ENCODE measurements at places on chromosomes 12 and 14.
A peak's percentile ranks its signal among the peaks of the same experiment; 100 is the strongest.

GRCh38 chr14:92728759-92729364, 19.6 kb downstream of the LGMN start:
- DNase-seq = peak; percentile 25

- DNase-seq = no peak
These were observed 92.4 kb downstream of the TMTC1 start for GRCh38 chr12:29691161-29691854.

- no peak for DNase-seq
These were observed 55.8 kb upstream of the LIMA1 start for GRCh38 chr12:50338920-50339645.

DNA sequence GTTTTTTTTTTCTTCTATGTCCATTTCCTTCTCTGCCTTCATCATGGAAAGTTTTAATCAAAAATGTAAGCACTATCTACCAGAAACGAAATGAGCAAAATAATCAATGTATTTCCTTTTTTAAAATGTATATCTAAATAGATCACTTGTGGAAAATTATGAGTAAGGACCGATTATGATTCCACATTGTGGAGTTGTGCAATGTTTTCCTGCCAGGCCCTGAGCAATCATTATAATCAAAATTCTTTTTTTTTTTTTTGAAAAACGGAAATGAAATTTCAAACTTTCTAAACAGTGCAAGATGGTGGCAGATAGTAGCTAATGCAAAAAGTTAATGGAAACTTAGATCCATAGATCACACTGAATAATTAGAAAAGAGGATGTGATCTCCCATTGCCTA, 1074.6 kb upstream of the TMEM132C start:
- no peak for DNase-seq

- no peak for DNase-seq
These were observed 64.0 kb downstream of the NUMB start for GRCh38 chr14:73394317-73394716.

DNA sequence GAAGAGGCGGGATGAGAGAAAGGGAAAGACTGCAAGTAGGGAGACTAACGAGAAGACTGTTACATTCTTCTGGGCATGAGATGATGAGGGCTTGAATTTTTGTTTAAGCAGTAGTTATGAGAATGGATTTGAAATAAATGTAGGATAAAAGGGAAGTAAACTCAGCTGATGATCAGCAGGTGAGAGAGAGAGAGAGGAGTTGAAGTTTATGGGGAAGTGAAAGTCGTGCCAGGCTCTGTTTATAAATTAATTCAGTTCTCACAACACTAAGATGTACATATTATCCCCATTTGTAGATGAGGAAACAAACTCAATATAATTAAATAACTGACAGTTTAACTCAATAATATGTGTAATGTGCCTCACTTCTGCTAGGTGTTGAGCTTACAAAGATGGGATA, 170.0 kb upstream of the RMST start:
- DNase-seq = no peak

DNA sequence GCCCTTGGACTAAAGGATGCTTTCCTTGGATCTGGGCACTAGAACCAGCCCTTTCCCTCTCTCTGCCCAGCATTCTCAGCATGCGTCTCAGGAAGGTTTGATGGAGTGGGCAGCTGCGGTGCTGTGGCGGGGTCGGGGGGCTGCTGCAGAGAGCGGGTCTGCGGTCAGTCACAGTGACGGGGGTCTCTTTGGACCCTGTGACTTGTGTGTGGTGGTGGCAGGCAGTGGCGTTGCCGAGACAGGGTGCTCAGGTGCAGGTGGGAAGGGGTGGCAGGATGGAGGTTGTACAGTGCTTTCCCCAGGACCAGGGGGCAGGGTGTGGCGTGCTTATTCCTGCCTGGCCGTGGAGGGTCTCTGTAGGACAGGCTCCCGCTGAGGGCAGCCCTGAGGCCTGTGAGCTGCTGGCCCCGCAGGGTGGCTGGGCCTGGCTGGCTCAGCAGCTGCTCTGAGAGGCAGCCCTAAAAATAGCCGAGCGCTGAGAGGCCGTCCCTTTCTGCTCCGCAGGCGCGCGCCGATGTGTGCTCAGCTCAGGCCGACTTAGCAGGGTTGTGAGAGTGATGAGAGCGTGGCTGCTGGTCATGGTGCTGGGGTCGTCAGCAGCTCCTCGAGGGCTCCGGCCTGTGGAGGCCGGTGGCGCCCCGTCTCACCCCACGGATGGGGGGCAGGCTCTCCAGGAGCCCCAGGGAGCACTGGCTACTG, 9.7 kb downstream of the PACS2 start:
- no peak for DNase-seq

DNA sequence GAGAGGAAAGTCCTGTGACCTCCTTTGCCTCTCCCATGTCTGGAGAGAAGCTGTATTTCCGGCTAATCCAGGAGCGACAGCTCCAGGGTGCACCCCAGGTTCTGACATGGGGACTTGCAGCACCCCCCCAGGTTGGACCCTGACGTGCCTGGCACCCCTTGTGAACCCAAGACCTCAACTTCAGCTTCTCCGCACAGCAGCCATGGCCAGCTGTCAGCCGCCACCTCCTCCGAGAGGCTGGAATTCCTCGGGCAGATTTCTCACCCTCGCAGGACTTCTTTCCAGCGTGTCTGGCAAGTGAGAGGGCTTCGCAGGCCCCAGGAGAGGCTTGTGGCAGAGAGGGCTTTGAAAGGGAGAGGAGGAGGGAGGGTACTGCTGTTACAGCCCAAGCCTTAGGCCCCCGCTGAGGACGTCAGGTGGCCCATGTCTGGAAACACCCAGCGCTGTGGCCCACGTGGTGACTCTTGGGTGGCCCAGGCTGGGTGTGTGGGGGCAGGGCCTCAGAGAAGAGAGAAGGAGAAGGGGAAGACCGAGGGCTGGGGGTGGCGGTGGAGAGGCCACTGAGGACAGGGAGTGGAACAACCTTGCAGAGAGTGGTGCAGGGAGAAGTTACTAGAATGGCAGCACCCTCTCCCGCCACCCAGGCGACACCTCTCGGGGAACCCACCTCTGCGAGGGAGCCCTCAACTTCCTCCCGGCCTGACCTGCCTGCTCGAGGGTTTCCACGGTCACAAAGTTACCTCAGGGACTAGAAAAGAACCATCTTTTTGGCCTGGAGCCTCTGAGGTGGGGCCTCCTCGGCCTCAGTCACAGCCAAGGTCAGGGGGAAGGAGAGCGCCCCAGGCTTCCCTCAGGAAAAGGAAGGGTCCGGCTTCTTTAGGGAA, 11.7 kb upstream of the RPS6KL1 start:
- DNase-seq = peak; percentile 36

DNA sequence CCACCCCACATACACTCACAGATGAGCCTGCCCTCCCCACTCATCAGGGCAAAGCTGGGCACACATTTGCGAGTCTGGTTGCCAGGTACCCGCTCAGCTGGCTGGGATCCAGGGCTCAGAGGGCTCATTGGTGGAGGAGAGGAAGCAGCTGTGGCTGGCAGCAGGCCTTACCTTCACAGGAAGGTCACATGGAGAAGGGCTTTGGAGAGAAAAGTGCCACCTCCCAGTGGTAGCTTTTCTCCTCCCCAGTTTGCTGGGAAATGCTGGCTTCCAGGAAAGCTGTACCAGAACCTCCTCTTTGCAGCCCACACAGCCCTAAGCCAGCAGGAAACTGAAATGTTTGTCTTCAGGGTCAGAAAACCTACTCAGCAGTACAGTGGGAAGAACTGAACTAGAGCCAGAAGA, 55.6 kb downstream of the LGMN start:
- DNase-seq = no peak

- peak; percentile 82 for DNase-seq
These were observed 718.8 kb upstream of the TMEM132C start for GRCh38 chr12:127548123-127548553.

DNA sequence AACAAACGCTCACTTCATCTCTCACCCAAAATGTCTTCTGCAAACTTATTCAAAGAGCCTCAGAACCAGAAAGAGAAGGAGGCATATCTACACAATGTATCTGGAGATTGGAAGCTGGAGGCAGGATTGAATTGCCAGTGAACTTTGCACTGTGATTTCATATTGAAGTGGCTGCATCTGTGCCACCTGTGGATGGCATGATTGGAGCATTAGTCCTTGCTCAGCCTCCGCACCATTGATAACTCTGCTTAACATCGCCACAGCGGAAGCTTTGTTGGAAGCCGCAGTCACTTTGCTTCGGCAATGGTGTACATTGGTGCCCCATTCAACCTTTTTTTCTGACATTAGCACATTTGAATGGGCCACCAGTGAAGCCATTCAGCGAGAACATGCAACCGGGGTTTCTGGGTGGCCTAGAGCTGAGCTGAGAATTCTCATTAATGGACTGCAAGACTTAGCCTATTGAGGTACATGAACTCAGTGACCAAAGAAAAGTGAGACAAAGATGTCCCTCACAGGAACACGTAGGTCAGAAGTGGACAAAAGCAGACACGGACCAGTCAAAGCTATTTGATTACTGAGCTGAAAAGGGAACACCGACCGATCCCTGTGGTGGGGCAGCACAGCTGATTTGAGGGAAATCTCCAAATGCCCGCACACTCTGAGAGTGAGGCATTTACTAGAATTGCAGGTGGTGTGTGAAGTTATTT, 130.4 kb downstream of the BRMS1L start:
- DNase-seq = no peak

- DNase-seq = no peak
These were observed 1.1 kb downstream of the SMIM41 start for GRCh38 chr12:52080403-52081251.

DNA sequence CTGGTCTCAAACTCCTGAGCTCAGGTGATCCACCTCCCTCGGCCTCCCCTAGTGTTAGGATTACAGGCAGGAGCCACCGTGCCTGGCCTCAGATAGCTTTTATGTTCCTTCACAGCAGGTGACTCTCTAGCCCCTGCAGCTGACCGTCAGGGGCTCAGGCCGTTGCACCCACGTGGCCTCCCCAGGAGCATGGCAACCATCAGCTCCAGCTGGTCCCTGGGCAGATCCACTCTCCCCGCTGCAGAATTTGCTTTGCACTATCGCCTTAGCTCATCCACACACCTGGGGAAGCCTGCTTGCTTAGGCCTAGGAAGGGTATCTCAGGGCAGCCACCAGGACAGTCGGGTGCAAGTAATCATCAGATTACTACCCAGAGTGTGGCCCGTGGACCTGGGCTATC, 62.6 kb downstream of the TSPAN9 start:
- no peak for DNase-seq

- DNase-seq = peak; percentile 18
These were observed 406.9 kb downstream of the LRFN5 start for GRCh38 chr14:42013559-42013958.
